Lung microvascular endothelial cell (primary cell): ENCODE measurements at places on chromosomes 5 and 9.

- peak; percentile 19 for DNase-seq
These were observed 14.7 kb downstream of the DIAPH1 start for GRCh38 chr5:141603923-141604717.

GRCh38 chr5:52987711-52988331 lies 1.3 kb upstream of the ITGA2 start:
- peak; percentile 91 for DNase-seq

DNA sequence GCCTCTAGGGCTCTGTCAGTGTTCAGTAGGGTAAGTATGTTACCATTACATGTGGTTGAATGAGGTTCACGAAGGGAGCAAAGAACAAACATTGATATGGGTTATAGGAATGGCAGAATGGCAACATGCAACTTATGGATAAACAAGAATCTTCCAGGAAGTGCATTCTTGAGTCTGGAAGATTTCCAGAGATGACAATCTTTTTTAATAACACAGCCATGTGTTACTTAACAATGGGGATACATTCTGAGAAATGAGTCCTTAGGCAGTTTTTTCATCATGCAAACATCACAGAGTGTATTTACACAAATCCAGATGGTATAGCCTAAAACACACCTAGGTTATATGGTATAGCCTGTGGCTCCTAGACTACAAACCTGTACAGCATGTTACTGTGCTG lies 9.1 kb upstream of the SLC28A3 start:
- no peak for DNase-seq

GRCh38 chr5:119943148-119943547 lies 313.8 kb downstream of the FAM170A start:
- no peak for DNase-seq

GRCh38 chr5:30749971-30750370 lies 443.5 kb upstream of the CDH6 start:
- DNase-seq: no peak

DNA sequence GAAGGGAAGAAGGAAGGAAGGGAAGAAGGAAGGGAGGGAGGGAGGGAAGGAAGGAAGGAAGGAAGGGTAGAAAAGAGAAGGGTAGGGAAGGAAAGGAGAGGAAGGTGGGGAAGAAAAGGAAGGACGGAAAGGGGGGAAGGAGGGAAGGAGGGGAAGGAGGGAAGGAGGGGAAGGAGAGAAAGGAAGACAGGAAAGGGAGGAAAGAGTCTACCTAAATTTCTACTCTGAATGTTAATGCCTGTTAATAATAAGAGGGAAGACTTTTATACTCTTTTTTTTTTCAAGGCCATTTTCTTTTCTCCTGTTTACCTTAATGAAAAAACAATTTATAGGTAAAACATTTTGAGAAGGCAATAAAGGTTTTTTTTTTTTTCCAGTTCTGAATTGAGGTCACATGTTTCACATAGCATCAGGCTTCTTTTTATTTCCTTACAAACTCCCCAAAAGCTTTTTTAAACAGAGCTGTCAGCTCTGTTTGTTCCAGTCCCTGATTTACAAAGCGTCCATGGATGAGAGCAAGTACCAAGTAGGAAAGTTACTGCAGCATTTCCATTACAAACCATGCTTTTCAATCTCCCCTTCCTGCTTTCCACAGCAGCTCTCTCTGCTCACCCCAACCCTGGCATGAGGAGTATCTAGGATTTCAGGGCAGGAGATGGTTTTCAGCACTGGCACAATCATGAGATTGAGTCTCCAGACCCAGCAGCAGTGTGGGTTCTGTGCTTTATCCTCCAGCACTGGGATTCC lies 173.9 kb downstream of the GNAQ start:
- no peak for DNase-seq
